ENCODE measurements at places on chromosomes 1 and 21.

GRCh38 chr1:212410231-212410820, 4.4 kb downstream of the PACC1 start:
- DNase-seq, result no peak

DNA sequence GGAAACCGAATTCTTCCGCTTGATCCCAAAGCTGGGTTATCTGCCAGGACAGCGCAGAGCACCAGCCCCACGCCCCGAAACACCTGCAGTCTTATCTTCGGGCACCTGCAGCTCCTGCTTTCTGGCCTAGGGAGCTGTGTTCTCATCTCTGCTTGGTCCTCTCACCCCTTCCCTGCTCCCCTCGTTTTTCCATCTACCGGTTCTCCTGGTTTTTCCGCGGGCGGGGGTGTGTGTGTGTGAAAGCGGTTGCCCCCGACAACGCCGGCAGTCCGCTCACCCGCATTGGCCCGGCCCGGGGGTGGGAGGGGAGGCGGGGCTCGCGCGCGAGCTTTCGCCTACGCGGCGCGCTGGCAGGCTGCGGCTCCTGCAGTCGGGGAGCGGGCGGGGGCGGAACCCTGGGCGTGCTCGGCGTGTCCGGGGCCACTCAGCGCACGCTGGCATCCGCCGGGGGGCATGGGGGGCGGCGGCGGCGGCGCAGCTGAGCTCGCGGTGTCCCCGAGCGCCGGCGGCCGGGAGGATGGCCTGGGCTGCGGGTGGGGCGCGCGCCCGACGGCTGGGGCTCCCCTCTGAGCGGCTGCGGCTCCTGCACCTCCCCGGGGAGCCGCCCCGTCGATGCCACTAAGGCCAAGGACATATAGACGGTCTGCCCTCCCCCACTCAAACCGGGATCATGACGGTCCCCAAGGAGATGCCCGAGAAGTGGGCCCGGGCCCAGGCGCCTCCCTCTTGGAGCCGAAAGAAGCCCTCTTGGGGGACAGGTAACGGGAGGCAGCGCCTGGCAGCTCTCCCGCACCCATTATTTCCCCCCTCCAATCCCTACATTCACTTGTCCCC, 3.2 kb downstream of the ATP8B2 start:
- DNase-seq, result no peak

- DNase-seq, result no peak
These were observed 876 bp downstream of the DENND2C start for GRCh38 chr1:114668784-114669561.

DNA sequence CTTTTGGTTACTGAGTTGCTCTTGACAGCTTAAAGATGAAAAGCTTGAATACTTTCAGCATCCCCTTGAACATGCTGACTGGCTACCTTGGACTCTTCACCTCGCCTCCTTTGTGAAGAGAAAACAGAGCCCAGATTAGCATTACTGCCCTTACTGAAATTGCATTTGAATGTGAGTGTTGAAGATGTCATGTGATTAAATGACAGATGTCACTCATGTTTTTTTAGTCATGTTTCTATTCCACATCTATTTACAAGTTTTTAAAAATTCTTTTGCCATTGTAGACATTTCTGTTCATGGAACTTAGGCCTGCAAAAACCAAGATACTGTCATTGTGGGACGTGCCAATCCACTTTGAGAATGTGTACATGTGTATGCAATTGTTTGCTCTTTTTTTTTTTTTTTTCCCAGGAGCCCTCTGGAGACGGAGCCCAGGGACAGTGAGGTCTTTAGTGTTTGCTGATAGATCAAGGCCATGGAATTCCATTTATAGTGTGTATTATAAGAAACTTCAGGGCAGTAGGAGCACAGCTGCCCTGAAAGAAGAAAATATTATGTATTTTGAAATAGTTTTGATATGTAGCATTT, 25.7 kb upstream of the IVNS1ABP start:
- DNase-seq, result no peak

DNA sequence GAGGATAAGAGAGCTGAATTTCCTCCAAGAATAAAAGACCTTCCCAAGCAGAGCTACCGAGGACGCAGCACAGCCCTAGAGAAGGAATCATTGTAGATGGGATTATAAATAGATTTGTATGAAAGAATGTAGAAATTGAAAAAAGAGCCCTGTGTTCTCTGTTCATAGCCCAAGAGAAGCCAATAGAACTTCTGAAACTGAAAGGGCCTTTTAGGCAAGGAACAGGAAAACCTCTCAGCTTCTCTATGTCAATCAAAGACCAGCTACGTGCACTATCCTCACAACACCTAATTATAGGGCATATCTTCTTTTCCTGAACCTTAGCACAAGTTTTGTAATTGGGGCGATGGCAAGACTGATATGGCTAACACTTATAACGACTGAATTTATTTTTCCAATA, 192.4 kb upstream of the RNPC3 start:
- no peak for DNase-seq

- no peak for DNase-seq
These were observed 56.8 kb upstream of the PTGFRN start for GRCh38 chr1:116852910-116853309.

GRCh38 chr1:56389813-56390212, 189.6 kb downstream of the PLPP3 start:
- no peak for DNase-seq

DNA sequence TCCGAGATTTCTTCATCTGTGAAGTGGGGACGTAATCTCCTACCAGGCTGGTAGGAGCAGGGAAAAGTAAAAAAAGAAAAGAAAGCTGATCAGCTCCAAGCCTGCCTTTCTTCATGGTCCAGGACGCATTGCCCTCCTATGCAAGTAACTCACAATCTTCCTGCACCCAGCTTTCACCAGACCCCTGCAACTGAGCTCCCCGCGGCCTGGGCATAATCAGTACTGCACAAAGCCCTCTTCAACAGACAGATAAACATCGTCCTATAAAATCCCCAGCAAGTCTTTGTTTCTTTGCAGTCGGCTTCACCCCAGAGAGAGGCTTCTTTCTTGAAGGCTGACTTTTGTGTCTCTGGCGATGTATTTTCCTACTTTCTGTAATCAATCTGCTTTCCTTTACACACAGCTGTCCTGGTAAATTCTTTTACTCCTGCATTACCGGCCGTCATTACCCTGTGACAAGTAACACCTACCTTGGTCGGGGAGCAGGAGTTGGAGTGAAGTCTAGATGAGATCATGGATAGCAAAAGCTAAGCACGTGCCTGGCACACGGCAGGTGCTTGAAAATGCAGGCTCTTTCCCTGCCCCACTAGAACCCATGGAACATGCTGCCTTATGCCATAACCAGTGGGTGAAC, 8.3 kb downstream of the PADI1 start:
- no peak for DNase-seq

DNA sequence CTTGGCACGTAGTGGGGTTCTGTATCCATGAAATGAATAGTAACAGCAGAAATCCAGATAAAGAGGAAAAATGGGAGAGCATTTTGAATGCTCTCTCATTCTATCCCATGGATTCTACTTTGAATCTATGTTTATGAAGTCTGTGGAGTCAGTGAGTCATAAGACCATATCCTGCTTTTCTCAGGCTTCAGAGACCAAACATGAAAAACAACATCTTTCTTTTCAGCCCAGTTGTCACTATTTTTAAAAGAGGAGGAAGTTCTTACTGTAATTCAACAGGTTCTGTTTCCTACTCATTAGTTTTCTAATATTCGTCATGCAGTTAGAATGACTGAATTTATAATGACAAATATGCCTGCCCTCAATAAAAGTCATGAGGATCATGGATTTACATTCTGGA, 39.4 kb upstream of the CD55 start:
- no peak for DNase-seq

DNA sequence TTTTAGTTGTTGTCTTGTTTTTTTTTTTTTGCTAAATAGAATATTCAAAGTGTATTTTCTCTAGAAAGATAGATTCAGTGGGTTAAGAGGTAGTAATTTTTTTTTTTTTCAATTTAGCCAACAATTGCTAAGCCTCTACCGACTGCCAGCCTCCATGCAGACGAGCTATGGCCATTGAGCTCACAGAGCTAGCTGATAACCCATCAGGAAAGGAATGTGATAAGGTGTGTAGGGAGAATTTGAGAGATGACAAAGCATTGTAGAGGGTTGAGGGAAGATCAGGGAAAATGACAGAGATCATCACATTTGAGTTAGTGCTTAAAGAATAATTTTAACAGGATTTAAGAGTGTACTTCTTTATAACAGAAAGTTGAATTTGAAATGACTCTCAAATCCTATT, 30.6 kb downstream of the DNM3 start:
- DNase-seq, result no peak
